ENCODE measurements at places on chromosomes 2 and 18.

- no peak for DNase-seq
Observed at GRCh38 chr2:30561349-30561748, 114.3 kb downstream of the LCLAT1 start.

DNA sequence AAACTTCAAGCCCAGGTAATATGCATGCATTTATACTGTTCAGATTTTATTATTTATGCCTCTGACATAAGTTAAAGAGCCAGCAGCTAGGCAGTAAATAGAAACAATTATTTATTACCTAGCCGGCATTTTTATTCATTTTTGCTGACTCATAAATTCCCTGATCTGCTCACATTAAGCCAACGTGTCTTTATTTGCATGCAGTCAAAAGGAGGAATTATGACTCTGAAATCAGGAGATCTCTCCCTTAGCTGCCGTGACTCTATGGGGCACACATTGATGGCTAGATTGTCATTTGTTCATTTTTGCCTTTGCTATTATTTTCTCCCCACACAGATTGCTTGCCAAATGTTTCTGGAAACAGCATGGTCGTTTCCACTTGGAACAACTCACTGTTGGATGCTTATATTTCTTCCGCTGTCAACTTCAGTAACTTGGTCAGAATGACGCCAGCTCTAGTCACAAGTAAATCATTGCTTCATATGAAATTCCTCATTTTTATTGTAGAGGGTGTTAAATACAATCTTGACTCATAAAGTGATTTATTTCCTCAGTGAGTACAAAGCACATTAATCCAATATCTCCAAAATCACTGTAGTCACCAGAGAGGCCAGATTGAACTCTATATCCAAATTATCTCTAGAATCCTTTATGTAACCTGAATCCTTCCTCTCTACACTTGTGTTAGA is 15.9 kb upstream of the ZBTB14 start:
- DNase-seq = no peak

DNA sequence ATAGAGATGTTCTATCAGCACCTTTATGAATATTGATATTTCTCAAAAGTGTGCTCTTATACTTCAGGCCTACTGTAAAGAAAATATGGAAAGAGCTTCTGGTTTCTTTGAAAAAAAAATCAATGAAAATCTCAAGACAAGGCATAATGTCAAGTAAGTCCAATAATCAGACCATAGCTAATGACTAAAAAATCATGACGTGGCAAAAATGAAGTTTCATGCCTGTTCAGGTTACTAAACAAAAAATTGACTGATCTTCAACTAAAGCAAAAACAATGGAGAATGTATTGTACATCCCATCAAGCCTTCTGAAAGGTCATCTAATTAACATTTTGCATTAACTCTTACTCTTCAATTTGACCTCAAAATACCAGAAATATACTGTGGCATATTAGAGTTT is 824.4 kb downstream of the EPHA4 start:
- no peak for DNase-seq

DNA sequence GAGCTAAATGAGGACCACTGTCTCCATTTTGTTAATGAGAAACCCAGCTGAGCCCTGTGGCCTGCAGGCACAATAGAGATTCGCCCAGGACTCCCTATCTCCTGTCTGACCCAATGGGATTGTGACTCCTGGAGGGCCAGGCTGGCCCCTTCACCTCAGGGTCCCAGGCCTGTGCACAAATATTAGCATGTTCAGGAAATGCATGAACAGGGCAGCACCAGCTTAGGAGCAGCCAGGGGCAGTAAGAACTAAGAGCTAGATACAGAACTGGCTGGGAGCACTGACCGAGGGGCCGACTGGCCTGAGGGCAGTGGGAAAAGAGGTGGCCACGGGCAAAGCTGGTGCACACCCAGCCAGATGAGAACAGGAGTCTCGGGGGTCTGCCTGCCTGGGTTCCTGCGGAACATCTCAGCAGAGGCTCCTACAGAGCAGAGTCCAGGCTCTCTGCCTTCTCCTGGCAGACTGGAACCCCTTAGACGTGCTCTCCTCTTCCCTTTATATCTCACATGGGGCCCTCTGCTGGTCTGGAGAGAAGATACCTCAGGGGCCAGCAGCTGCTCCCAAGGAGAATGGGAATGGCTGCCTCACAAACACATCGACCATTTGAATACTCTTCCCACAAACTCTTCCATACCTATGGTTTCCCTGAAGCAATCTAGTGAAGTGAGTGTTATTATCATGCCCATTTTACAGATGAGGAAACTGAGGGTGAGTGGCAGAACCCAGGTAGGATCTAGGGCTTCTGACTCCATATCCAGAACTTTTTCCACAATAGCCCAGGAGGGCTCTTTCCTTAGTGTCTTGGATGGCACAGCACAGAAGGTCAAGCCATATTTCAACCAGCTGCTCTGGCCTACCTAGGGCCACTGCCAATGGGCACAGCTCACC is 77.6 kb upstream of the OTOF start:
- no peak for DNase-seq

DNA sequence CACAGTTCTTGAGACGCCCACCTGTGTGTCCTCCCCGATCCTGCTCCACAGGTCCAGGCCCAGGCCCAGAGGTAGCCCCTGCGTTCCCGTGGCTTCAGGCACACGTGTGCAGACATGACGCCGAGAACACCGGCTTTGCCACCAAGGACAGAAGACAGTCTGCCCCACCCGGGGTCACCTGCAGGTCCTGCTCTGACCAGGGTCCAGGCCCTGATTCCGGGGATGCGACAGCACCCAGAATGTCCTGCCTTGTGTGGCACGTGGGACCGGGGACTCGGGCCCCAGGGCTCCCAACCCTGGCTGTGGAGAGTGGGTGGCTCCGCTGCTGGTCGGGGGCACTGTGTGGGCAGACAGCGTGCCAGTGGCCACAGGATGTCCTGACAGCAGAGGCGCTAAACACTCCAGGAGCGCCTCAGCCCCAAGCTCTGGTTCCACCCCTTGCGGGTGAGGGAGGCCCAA is 36.9 kb downstream of the ADI1 start:
- DNase-seq = no peak

DNA sequence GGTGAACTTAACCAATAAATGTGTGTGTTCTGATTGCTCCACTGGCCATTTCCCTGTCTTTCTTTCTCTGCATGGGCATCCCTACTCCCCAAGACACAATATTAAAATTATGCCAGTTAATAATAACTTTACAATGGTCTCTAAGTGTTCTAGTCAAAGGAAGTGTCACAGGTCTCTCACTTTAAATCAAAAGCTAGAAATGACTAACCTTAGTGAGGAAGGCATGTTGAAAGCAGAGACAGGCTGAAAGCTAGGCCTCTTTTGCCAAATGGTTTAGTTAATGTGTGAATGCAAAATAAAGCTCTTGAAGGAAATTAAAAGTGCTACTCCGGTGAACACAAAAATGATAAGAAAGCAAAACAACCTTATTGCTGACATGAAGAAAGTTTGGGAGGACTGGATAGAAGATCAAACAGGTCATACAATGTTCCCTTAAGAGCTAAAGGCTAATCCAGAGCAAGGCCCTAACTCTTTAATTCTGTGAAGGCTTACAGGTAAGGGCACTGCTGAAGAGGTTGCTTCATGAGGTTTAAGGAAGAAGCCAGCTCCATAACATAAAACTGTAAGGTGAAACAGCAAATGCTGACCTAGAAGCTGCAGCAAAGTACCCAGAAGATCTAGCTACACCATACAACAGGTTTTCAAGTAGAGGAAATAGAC is 44.0 kb upstream of the ARHGAP15 start:
- DNase-seq = no peak

DNA sequence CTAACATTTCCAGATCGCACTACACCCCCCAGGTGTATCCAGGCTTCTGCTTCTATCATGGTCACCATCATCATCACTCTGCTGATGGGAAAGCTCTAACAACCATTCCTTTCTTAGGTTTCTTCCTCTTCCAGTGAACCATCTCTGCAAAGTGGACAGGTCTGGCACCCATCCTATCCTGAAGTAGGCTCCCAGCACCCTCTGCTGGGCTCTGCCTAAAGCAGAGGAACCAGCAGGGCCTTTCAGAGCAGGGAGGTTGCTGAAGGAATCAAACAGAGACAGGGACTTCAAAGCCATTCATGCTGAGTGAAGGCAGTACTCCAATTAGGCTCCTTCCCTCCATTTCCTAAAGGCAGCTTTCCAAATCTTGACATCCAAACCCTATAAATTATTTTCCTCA is 27.2 kb upstream of the SATB2 start:
- DNase-seq = no peak

DNA sequence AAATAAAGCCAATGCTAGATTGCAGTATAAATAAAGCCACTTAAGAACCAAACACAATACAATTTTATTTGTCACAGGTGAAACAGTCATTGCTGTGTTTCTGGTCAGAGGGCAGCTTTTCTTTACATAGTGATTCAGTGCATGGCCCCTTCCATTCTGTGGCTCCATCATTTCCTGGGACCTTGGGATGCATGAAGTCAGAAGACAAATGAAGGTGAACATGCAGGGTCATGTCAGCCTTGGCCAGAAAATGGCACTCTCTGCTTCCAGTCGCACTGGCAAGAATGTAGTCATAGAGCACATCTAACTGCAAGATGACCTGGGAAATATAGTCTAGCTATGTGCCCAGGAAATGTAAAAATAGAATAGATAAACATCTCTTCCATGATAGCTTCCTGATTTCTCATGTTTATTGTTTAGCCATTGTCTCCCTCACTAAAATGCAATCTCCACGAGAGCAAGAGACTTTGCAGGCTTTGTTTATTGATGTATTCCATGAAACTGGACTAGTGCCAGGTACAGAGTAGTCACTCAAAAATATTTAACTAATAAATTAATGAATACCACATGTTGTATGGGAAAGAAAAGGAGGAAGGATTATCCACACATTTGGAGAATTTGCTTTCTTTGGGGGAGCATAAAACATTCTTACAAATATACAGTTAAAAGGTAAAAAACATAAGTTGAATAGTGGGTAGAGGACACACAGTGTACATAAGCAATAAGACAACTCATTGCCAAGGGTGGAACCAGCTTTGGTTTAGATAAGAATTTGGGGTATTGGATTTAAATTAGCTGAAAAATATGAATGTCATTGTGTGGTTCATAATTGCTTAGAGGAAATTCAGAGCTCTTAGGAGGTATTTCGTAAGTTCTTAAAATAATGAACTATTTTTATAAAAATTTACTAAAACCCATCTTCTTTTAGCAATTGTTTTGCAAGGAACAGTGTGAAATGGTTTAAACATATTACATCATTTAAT is 343.8 kb downstream of the PID1 start:
- DNase-seq = no peak

- no peak for DNase-seq
Observed at GRCh38 chr2:128413014-128413717, 94.5 kb upstream of the HS6ST1 start.

DNA sequence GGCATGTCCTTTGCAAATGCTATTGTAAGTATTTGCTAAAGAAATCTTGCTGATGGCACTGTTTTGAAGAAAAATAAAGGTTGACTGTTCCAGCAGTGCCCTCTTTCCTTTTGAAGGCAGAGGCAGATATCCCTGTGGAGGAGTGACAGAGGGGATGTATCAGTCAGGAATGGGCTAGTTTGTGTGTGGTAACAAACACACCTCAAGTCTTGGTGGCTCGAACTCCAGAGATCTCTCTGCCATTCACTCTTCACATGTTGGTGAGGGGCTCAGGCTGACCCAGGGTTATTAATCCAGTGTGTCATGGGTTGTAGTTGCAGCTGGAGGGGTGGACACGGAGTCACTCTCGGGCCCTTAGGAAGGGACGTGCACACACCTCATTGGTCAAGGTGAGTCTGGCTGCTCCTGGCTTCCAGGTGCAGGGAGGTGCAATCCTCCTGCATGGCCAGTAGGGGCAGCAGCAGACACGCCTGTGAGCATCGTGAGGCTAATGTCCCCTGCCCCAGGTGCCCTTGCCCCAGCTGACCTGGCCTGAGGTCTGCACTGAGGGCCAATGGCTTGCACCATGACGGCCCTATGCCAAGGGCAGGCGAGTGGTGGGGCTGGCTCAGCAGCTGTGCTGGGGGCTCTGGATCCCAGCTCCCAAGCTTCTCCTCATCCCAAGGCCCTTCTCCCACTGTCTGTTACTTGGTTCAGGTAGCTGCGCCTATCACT is 146.5 kb downstream of the ASB1 start:
- DNase-seq = peak; percentile 6

DNA sequence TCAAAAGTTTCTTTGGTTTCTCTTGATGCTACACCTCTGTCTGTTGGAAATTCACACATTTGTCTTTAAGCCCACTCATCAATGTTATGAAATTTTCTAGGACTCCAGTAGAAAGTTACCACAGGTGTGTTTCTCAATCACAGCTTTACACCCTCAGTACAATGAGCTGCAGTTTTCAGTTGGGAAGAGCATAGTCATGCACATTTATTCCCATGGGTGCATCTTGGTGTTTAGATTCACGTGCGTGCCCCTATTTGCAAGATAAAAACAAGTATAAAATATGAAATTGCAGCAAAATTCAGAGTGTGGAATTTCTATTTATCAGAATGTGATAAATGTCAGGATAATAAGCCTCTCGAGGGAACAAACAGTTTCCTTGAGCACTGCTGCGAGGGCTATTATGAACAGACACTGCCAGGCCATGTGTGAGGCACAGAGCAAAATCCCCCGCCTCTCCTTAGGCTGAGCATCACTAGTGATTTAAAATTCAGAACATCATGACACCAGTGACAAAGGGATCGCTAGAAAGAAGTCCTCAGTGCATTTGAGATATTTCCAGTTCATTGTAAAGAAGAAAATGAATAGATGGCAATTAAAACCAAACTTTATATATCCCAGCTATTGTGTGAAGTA is 512.2 kb upstream of the TCF4 start:
- DNase-seq = no peak

GRCh38 chr2:205198140-205198525 is 484.2 kb upstream of the NRP2 start:
- DNase-seq = no peak

GRCh38 chr2:12417786-12418185 is 298.9 kb upstream of the TRIB2 start:
- no peak for DNase-seq

DNA sequence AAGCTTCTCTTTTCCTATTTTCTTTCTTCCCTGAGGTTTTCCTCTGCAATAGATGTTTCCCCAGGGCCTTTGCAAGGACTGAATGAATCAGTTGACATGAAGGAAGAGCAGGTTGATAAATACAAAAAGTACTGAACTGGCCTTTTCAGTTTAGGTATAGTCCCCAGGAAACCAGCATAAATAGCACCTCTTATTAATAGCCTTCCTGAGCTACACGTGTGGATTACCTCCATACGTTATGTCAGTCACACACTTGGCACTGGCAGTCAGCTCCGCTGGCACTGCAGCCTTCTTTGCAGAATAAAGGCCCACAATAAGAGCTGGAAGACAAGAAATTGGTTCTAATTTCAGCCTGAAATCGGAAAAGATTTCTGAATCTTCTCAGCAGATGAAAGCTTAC is 60.7 kb downstream of the KCTD18 start:
- no peak for DNase-seq

- DNase-seq = no peak
Observed at GRCh38 chr2:57146951-57147350, 899.7 kb upstream of the VRK2 start.

GRCh38 chr2:98768384-98769113 is 37.6 kb upstream of the MGAT4A start:
- DNase-seq = peak; percentile 29

DNA sequence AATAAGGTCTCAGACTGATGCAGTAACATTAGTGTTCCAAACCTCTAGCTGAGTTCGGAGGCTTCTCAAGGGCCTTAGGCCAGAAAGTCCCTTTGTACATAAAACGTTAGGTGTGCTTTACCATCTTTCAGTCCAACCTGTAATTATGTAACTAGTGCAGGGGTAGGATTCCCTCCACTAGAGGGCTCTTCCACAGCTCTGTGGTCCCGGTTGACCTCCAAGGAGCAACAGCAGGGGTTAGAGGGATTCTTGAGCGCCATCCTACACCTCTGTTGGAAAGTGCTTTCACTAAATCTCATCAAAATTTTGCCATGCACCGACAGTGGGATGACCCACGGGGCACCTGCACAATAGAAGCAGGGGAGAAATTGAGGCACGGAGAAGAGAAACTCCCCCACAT is 155.8 kb upstream of the LRP1B start:
- no peak for DNase-seq
